ENCODE measurements at places on chromosomes 1 and 21. TPM values are rescaled to one million over a fixed set of nuclear protein-coding genes. Genes with fewer than 3 reads are reported as not detected.

RIMKLA gene
- 4.1 TPM for total RNA-seq

DNA sequence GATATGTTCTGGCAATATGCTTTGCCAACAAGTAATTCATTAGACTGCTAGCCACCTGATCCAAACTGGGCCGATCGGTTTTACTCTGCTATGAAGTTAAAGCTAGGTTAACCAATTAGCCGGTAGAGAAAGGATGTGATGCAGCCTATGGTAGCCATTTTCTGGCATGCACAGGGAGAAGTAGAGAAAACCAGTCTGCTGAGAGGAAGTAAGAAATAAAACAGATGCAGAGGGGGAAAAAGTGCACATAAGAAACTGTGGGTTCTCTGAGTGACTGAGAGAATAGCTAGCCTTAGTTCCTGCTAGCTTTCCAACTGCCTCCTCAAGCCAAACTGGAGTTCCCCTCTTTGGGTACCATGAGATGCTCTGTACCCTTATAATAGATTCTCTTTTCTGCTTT lies 52.8 kb downstream of the ARID4B start:
- DNase-seq, result no peak

- peak; percentile 93 for DNase-seq
Observed at GRCh38 chr21:37207441-37208009, 59.6 kb downstream of the VPS26C start.

DNA sequence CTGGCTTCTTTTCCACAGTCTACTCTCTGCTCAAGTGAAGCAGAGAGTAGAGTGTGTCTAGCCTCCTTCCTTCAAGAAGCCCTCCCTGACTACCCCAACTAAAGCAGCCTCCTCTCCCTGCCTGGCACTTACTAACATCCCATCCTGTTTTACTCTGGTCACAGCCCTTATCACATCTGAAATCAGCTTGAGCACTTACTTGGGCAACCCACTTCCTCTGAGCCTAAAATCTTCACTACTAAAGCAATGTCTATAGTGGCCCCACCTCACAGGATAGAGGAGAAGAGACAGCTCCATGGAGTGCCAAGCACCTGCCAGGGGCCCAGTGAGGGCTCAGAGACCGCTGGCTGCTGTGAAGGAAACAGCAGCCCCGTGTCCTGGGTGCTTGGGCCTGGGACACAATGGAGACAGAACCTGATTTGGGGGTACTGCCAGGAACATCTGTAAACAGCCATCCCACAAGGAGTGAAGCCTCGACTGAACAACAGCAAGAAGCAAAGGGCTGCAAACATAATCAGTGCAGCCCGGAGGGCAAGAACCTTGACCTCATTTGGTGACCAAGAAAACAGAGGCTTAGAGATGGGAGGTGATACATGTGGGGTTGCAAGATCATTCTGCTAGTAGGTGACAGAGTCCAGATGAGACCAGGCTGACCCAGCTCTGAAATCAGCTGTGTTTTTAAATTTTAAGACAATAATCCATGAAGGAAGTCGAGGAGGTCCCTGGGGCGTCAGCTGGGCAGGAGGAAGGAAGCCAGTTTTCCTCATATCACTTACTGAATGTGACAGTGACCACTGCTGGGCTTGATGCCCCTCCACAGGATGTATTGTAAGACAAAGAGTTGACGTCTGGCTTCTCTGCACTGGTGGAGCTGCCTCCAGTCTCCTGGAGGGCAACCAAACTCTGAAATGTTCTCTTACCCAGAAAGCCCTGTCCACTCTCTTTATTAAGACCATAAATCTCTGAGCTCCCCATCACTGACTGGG lies 710.6 kb downstream of the MATN1 start:
- no peak for DNase-seq

GRCh38 chr1:9824702-9825089 lies 931 bp upstream of the CLSTN1 start:
- no peak for DNase-seq

Data from HepG2 (cell line).